ENCODE measurements at places on chromosomes 1 and 21.

DNA sequence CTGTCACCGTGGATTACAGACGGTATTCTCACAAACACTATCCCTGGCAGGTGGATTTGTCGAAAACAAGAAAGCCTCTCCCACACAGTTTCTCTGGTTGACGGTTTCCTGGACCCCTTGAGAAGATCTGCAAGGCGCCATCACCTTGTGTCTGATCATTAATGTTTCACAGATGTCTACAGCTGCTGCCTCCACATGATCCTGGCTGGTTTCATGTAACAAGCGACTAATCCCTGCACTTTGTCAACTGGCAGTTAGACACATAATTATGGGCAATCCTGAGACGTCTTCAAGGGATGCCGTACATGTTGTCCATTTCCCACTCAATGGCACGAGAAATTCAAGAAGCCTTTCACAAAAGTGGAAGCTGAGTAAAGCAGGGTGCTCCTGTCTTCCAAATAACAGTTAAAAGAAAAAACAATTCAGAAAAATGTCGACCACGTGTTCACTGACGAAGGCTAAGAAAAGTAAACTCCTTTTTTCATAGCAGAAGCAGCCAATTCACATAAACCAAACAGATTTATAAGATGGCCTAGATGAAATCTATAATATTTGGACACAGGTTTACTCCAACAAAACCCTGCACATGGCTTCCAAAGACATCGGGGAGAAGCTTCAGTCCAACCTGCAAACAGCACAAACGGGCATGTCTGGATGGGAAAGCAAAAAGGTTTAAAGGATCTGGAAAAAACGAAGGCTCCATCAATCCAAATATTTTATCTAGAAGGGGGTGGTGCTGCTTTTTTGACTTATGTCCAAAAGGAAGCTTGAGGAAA lies 52.2 kb downstream of the CAPZB start:
- DNase-seq, result no peak

GRCh38 chr1:226314055-226314454 lies 5.1 kb upstream of the LIN9 start:
- DNase-seq, result no peak

DNA sequence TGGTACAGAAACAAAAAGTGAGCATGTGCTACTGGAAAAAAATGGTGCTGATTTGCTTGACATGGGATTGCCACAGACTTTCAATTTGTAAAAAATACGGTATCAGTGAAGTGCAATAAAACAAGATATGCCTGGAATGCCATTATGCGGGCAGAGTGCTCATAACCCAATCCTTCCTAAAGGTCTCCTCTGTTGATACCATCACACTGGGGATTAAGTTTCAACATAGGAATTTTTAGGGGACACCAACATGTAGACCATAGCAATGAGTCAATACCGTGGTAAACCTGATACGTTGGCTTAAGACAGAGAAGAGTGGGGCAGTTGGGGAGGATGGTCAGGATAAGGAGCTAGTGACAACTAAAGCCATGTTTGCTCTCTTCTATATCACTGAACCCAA lies 20.5 kb downstream of the MX1 start:
- DNase-seq, result no peak

GRCh38 chr1:235972311-235972689 lies 92.6 kb downstream of the NID1 start:
- no peak for DNase-seq

DNA sequence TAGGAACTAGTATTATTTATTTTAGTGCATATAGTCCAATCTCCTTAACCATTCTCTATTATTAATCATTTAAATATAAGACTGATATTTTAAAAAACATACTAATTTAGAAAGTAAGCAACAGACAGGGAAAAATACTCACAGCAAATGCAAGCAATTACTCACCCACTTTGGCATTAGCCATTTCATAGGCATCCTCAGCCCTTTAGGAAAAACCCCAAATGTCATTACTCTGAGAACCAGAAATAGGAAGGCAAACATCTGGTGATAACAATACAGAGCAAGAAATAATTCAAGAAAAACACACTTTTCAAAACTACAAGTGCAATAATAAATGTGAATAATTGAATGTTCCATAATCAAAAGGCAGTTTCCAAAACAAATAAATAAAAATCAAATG lies 545.1 kb downstream of the PLPP3 start:
- DNase-seq, result no peak

- no peak for DNase-seq
These were observed 58.7 kb upstream of the APOBEC4 start for GRCh38 chr1:183711741-183712361.

DNA sequence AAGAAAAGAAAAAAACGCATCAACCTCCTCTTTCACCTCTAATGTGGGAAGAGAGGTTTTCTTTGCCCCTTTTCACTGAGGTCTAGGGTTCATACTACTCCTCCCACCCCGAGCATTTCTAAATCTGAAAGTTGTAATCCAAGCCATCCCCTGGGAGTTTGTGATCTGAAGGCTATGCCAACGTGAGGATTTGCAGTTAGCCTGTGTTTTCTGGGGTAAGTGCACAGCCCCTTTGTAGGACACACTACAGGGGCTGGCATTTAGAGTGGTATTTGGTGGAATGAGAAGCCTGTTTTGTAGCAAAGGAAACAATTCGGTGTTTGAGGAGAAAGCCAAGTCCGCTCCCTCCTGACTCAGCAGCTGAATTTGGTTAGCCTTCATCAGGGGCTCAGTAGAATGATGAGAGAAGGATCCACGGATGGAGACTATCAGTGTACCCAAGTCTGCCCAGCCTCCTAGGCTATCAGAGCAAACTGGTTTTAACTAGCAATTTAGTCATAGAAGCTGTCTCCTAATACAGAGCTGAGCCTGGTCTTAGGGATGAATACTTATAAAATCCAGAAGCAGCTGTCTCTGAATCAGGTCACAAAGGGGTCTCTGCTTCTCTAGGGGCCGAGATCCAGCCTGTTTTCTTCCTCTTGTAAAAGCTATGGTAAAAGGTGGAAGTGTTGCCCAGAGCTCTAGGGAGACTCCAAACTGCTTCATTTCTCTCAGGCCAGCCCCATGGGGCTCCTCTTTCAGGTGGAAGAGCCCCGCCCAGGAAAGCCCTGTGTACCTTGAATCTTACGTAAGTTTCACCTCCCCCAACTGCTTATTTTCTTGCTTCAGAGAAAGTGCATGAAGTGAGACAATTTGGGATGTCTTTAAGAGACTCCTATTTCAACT lies 2.1 kb downstream of the PCP4L1 start:
- no peak for DNase-seq

DNA sequence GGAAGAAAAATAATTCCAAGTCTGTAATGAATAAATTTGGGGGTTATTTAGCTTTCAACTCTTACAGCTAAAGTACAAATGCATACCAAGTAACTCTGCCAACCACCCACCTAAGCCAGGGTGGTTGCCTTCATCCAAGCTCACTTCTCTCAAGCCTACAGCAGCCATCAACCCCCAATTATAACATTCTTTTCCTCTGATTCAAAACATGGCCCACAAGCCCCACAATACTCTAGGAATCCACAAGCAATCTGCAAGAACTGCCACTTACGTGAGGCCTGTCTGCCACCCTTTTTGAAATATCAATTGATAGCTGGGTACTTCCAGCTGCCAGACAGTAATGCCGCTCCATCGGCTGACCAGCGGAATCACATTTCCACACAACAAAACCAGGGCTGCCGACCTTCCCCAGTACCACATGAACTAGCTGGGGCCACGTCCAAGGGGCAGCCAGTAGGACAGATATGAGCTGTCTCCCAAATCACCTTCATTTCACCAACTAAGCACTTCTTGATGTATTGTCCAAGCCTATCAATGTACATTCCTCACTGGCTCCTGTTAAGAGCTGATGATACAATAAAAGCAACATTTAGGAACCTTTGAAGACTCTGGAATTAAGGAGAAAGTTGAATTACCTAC lies 3.2 kb downstream of the LBR start:
- DNase-seq, result no peak

DNA sequence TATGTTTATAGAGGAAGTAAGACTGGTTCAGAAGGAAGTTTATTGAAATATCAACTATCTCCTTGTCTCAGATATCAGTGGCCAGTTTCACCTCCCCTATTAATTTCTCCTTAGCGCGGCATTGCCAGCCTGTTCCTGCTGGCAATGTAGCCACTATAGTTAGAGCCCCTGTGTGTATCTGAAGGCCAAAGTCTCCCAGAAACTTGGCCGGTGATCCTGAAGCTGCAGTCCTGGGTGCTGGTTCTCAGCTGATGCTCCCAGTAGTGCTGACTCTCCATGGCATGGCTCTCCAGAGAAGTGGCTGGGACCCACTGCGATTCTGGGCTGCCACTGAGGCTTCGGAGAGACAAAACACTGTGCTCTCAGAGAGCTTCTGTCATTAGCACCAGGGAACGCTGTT lies 59.9 kb downstream of the TNN start:
- no peak for DNase-seq

DNA sequence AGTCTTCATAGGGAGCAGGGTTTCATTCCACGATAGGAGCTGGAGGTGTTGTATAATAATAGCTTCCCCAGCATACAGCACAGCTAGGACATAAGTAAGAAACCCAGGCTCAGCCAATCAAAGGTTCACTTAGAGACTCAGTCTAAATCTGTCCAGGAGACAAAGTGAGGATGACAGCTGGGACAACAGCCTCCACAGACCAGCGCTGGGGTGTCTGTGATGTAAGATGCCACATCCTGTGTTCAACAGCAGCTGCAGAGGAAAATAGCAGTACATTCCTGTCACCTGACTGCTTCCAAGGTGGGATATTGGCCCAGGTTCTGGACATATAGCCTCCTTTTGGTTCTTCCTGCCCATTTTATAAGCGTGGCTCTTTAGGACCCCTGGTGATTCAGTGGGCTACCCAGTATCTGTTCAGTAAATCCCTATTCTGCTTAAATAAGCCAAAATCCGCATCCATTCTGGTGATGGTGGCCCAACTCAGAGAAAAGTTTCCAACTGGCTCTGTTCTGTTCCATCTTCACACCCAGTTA lies 176.8 kb upstream of the SYT6 start:
- DNase-seq, result no peak

DNA sequence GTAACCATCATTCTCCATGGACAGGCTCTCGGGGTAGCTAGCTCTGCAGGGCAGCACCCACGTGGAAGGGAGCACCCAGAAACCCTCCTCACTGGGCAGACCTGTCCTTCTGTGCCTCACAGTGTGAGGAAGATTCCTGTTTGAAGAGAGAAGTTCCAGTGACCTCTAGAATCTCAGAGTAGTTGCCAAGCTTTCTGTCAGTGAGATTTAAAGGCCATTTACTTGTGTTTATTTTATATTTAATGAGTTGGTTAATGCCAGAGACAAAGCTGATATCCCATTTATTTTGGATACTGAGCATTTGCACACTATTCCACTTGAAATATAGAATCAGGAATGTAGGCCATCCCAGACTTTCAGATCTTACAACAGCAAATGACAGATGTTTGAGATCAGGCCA lies 28.7 kb downstream of the MTARC1 start:
- DNase-seq, result no peak

- DNase-seq, result no peak
These were observed 90.8 kb downstream of the PPP1R12B start for GRCh38 chr1:202439308-202439707.

DNA sequence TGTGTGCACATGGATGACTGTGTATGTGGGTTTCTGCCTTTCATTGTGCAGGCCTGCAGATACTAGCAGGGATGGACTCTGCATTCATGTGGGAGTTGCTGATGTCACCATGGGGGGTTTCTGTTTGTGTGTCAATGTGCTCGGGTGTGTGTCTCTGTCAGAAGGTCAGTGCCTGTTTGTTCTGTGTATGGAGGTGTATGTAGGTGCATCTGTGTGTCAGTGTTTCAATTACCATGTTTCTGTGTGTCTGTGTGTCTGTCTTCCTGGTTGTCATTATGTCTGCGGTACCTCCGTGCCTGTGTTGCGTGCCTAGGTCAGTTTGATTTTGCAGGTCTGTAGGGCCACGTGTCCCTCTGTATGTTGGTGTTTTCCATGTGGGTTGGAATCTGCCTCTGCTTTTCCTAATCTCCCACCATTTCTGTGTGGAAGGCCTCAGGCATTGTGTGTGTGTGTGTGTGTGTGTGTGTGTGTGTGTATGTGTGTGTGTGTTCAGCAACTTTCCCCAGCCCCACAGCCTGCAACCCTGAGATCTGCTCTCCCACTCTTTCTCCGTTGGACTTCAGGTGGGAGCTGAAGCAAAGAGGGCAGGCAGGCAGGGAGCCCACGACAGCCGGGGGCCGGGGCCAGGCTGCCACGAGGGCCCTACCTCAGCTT lies 36.7 kb upstream of the WASF2 start:
- no peak for DNase-seq

- no peak for DNase-seq
These were observed 97.3 kb downstream of the GLIS1 start for GRCh38 chr1:53641481-53642214.

DNA sequence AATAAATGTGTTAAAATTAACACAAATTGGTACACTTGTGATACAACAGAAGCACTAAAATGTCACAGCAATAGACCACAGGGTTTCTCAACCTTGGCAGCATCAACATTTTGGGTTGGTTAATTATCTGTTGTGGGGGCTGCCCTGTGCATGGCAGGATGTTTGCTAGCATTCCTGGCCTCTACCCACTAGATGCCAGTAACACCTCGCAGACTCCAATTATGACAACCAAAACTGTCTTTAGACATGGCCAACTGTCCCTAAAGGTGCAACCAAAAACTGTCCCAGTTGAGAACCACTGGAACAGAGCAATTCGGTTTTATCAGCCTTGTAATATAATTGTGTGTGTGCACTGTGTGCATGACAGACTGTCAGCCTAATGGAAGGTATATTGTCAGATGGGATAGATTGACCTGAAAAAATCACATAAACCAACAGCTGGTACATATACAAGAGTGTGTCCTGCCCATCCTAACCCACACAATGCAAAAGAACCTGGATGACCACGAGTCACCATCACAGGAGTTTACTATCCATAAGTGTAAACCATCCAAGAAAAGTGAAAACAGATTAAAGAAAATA lies 13.5 kb upstream of the ERG start:
- no peak for DNase-seq

DNA sequence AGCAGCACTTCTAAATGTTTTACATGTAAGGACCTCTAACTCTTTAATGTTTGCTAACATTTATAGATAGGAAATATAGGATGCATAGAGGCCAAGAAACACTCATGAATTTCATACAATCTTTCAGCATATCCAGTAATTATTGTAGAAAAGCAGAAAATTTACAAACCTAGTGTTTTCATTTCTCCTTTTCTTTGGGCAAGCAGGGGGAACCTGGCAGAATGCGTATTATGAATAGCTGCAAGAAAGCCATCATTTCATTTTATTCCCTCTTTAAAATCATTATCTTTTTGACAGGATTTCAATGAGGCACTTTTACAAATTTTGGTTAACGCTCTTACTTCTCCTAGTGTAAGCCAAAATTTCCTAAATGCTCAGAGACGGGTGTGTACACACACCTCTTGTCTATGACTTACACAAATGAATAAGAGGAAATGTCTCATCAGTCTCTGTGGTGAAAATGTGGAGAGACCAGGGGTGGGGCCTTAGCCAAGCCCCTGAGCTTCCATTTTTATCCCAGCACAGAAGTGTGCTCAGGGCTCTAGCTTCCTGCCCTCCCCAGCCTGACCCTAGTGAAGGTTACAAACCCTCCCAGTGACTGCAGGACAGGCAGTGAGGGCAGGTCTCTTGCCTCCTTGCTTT lies 91.6 kb downstream of the LRRC8C start:
- no peak for DNase-seq

- no peak for DNase-seq
These were observed 95.4 kb downstream of the INTS7 start for GRCh38 chr1:211939876-211940468.

GRCh38 chr21:27407271-27407670 lies 440.4 kb upstream of the ADAMTS5 start:
- no peak for DNase-seq

Measured in HEK293T (cell line).